ENCODE measurements at places on chromosomes 5 and 9.

DNA sequence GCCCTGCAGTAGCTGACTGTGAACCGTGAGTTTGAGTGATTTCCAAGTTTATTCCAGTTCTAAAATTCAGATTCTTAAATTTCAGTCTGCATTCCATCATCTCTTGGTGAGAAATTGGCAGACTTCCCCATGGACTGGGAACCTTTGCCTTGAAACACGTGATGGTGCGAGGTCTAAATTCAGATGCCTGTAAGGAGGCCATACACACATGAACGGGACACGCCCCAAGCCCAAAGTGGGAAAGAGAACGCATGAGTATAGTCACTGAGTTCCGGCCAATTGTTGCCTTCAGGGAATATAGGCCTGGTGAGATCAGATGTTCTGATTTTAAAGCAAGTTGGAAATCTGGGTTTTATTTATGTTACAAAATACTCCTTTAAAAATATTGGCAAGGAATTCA, 1084.4 kb upstream of the WWC1 start:
- no peak for DNase-seq

GRCh38 chr5:158854260-158854783, 245.4 kb downstream of the EBF1 start:
- DNase-seq, result no peak

GRCh38 chr9:73151653-73152542, at the start of gene ANXA1:
TSS of gene ANXA1 (plus strand) at chr9:73151865. CDS start at chr9:73158536, 6,671 bp downstream.
- no peak for DNase-seq

DNA sequence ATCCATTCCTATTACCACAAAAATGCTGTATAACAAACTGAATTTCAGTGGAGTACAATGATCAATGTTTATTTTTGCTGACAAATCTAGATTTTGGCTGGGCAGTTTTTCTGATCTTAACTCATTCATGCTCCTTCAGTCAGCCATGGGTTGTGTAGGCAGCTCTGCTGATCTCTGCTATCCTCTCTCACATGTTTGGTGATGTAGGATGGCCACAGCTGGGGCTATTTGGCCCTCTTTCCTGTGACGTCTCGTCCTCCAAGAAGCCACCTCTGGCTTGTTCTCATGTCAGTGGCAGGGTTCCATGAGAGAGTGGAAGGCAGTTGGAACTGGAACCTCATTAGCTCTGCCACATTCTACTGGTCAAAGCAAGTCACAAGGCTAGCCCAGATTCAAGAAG, 8.9 kb downstream of the NLN start:
- no peak for DNase-seq

DNA sequence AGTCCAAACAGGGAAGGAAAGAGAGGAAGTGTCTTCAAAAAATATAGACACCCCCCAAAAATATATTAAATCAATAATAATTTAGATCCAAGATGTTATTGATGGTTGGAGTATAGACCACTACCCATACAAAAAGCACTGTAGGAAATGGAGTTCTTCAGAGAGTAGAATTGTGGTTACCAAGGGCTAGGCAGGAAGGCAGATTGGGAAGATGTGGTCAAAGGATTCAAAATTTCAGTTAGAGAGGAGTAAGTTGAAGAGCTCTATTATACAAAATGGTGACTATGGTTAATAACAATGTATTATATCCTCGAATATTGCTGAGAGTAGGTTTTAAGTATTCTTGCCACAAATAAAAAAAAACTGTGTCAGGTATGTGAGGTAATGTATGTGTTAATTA, 149.4 kb downstream of the CWC27 start:
- DNase-seq, result no peak

DNA sequence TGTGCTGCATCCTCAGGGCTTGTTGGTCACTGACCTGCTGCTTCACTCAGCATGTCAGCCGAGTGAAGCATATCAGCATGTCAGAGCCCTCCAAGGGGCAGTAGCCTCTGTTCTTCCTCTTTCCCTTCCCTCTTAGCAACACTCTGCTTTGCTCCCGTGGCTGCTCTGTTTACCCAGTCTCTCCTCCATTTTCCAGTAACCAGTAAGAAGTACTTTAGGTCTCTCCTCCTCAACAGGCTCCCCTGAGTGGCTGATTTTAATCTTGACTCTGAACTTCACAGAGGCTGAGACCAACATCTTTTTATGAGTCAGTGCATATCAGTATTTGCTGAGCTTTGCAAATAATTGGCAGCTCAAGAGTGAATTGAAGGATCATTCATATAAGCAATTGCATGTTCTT, 18.6 kb upstream of the ADRB2 start:
- DNase-seq, result no peak

All from NCI-H2081 treated with DMSO at 0.1 percent for 48 hours (cell line).